ENCODE measurements at places on chromosomes 4 and X.

GRCh38 chr4:187171706-187172339 lies 448.2 kb upstream of the FAT1 start:
- no peak for DNase-seq

DNA sequence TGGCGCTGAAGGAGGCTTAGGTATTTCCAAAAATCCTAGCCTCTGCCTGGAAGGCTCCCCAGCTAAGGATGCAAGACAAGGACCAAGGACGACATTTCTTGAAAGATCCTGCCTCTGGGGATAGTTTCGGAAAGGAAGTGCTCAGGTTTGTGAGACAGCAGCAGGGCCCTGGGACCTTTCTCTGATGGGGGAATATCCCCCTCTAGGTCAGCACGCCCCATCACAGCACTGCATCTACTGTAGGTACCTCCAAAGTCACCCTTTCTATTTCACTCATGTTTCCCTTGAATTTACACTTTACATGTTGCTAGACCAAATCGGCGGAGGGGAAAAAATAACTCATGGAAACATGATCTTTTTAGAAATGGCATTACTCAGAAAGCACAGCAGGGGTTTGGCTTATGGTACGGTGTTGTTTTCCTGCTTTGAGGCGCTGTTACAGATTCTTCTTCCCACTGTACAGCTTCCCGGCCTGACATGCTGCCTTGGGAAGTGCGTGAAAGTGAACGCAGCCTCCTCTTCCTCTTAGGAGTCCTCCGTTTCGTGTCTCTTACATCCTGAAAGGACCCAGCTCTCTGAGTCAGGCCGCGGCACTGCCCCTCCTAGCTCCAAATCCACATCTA lies 77.2 kb upstream of the DHRSX start:
- no peak for DNase-seq

DNA sequence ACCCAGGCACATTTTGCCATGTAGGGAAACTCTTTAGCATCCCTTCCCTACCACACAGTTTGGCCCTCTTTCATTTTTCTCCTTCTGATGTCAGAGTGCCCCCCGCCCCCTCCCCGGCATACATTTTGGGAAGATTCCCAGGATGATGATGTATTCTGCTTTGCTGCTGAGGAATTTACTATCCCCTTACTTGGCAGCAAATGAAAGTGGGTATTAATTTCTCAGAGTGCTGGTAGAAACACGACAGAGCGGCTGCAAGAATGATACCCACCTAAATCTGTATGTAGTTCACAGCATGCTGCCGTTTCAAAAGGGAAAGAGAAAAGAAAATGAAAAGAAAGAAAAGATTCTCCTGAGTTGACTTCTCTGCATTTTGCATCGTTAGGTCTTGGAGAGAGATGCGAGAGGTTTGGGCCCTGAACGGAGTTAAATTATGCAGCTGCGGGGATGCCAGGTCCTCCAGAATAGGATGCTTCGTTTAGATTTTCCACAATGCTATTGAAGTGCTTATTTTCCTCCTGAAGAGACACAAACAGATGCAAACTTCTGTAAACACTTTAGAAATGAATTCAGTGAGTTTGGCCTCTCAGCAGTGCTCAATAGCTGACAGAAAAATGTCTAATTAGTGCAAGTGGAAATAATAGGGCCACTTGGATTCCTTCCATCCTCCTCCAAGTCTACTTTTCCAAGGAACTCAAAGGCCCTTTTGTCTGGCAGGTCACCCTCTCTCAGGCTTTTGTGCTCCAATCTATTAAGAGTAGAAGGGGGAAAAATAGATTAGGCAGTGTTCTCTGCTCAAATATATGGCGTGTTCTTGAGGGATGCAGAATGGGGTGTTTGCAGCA lies 106.2 kb downstream of the ALPK1 start:
- no peak for DNase-seq

GRCh38 chr4:45147866-45148265 lies 421.5 kb upstream of the GNPDA2 start:
- no peak for DNase-seq

GRCh38 chr4:120691106-120691505 lies 231.4 kb downstream of the PRDM5 start:
- DNase-seq, result no peak
